ENCODE measurements at places on chromosomes 1 and 21.

GRCh38 chr1:235077571-235078479 lies 50.8 kb downstream of the TOMM20 start:
- no peak for DNase-seq

- DNase-seq: no peak
These were observed 39.2 kb downstream of the ABCA4 start for GRCh38 chr1:94081566-94082344.

GRCh38 chr1:55362558-55362957 lies 147.4 kb upstream of the USP24 start:
- DNase-seq: no peak

DNA sequence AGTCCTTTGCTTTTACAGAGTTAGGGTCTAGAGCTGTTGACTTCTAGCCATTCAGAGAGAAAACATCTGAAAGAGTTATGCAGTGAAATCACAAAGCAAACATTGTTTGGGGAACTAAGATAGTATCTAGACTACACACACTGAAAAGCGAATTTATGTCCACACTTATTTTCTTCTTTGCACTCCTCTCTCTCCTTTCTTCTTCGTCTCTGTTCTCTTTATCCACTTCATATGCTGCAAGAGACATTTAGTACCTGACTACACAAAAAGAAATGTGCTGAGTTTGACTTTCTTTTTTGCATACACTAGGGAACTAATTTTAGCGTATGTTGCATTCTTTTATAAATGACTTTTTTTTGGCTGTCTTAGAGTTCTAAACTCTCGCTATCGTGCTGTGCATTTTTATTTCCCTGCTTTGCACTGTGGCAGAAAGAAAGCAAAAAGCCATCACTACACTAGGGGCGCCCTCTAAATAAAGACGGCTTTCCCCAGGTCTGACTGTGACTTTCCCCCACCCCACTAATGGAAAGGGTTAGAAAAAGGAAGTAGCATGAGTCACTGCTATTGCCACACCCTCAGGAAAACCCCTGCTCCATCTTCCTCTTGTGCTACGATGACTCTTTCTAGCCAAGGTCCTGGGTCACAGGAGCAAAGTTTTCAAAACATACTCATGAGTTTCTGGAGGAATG lies 65.7 kb downstream of the MAP3K7CL start:
- DNase-seq: no peak

GRCh38 chr21:45768011-45768739 lies 124.7 kb downstream of the PCBP3 start:
- no peak for DNase-seq

DNA sequence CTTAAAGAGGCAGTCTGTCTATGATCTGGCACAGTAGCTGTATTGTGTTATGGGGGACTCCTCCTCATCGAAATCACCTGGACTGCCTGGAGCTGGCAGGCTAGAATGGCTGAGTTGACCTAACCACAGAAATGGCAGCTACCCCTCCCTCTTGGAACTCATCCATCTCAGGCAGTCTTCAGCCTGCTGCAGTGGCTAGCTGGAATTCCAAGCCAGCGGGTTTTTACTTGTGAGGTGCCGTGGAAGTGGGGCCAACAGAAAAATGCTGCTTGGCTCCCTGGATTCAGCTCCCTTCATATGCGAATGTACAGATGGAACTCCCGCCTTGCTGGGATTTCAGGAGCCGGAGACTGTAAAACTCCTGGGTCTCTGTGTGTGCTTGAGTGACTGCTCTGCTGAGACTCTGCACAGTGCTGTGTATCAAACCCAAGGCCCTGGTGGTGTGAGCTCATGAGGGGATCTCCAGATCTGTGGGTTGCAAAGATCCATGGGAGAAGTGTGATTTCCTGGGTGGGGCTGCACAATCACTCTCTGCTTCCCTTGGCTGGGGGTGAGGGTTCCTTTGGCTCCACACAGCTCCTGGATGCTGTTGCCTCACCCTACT lies 316.9 kb downstream of the CTH start:
- DNase-seq: no peak

DNA sequence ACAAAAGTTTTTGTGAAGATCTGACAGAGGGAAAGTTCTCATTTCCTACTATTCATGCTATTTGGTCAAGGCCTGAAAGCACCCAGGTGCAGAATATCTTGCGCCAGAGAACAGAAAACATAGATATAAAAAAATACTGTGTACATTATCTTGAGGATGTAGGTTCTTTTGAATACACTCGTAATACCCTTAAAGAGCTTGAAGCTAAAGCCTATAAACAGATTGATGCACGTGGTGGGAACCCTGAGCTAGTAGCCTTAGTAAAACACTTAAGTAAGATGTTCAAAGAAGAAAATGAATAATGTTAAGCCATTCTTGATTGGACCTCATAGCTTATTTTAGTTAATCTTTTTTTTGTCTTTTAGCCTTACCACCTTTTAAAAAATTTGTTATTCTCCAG lies 14.1 kb downstream of the GGPS1 start:
- no peak for DNase-seq

DNA sequence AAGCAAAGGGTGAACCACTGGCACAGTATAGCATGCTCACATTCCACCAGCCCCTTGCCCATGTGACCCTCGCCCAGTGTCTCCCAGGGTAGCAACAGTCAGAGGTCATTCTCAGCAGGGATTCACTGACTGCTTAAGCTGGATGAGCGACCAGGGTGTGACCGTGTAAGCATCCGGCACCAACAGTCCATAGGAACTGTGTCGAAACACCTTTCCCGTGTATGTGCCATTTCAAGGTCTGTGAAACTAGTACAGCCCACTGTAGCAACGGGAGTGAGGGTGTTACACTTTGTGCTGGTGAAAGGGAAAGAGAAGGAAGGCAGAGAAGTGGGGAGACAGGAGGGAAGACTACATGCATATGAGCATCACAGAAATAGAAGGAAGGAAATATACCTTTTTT lies 10.8 kb downstream of the PIK3C2B start:
- no peak for DNase-seq

GRCh38 chr1:154712166-154712810 lies 104.3 kb upstream of the ADAR start:
- no peak for DNase-seq

GRCh38 chr21:37905291-37905690 lies 11.0 kb downstream of the KCNJ6 start:
- DNase-seq: no peak

DNA sequence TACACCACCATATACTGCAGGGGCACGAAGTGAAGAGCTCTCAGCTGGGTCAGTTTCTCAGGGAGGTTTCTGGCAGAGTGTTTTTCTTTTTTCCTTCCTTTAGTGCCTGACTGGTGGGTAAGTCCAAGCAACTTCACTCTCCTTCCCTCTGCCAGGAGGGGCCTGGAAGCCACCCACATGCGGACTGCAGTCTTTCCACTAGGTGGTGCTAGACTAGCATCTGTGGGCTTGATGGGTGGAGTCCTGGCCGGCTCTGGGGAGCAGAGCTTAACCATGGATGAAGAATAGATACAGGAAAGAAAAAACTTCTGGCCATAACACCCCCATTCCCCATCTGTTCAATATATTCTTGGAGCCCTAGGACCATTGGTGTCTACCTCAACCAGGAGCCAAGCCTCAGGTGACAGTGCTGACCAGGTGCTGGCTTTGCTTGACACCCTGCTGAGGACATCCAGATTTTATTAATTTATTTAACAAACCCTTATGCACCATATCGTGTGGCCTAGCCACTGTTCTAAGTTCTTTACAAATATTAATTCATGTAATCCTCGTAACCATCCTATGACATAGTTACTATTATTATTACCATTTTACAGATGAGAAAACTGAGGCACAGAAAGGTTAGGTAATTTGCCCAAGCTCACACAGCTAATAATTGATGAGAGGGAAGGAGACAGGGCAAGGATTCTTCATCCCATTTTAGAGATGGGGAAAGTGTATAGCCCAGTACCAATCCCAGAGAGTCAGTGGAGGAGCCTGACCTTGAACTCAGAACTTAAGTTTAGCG lies 126.7 kb upstream of the CSF3R start:
- DNase-seq: no peak

DNA sequence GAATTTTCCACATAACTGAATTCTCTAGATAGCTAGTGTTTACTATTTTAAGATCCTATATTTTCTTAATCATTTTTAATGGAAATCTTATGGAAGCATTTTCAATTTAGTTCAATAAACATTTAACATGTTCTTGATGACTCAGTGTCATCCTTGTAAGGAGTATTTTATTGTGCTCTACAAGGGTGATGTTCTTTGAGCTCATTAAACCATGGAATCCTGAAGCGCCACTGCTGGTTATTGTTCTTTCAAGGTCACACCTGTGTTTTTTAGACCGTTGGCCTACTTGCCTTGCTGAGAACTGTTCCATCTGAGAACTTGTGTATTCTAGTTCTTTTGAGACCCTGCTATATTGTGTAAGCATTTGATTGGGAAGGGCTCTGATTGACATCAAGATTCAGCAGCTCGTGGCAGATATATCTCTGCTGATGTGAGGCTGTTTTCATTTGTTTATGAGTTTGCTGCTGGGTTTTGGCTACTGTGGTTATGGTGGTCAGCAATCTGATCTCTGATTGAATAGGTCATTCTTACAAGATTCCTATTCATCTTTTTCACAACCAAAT lies 132.0 kb downstream of the GIPC2 start:
- no peak for DNase-seq

- DNase-seq: no peak
These were observed 144.7 kb upstream of the SPATA6 start for GRCh38 chr1:48616710-48617109.

DNA sequence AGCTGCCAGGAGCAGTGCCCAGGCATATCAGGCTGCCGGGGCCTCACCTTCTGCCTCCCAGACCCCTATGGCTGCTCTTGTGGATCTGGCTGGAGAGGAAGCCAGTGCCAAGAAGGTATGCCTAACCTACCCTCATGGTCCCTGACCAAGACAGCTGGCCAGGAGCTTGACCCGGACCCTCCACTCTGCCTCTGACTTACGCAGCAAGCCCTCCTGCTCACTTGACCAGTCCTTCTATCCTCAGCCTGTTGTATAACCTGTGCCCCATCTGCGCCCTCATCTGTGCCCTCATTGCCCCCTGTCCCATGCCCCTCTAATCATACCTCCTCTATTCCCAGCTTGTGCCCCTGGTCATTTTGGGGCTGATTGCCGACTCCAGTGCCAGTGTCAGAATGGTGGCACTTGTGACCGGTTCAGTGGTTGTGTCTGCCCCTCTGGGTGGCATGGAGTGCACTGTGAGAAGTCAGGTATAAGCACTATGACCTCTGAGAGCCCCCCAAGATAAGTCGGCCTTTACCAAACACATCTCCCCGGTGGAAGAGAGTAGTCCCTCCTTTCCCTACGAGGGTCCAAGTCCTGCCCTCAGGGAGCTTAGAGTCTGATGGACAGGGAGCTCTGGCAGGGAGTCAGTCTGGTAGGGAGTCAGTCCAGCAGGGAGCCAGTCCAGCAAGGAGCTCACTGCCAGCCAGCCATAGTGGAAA lies 6.8 kb downstream of the TIE1 start:
- no peak for DNase-seq

GRCh38 chr21:44459712-44460440 lies 4.6 kb downstream of the LRRC3 start:
- no peak for DNase-seq

DNA sequence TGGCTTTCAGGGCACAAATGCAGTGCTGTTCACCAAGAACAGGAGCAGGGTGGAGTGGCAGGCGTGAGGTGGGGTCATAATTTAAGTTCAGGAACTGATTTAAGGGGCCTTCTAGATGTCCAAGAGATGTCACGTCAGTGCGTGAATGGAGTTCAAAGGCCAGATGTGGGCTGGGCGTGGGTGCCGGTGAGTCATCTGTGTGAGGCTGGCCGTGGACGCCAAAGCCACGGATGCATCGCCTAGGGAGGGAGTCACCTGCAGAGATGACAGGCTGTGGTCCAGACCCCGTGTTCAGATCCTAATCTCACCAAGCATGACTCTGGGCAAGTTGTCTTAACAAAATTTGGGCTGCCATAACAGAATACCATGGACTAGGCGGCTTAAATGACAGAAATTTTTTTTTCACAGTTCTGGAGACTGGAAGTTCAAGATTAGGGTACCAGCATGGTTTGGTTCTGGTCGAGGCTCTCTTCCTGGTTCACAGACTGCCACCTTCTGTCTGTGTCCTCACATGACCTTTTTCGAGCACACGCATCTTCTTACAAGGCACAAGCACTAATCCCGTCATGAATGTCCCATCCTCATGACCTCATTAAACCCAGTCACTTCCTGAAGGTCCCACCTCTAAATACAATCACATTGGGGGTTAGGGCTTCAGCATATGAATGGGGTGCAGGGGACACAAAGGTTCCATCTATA lies 109.6 kb downstream of the PRDM2 start:
- no peak for DNase-seq

- no peak for DNase-seq
These were observed 651.6 kb upstream of the ADGRL4 start for GRCh38 chr1:79657951-79658658.

DNA sequence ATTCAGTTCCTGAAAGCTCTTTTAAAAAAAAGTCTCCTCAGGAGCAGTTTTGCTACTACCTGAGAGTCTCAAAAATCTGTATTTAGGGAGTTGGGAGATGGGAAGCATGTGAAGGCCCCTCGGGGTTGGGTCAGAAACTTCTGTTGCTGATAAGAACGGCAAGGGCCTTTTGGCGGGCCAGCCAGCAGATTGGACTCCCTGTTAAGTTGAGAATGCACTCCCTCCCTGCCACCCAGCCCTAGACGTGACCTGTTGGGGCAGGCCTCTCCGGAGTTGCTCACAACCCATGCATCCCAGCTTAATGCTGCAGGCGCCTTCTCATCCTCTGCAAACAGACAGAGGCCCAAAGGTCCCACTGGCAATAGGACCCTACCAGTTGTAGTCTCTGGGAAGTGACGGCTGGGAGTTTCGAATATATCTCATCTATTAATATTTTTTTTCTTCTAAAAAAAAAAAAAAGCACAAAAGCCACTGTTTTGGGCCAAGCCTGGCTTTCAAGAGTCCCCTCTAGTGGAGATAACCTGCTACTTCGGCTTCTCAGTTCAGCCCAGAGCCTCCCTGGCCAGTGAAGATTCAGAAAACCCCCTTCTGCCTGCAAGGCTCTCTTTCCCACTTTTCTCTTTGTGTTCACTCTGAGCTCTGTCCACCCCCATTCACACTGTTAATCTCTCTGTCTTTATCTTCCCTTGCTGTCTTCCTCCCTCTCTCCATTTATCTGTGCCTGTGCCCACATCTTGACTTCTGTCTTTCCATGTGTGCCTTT lies 5.3 kb downstream of the PLXNA2 start:
- DNase-seq: no peak

GRCh38 chr1:231070758-231071444 lies 30.8 kb upstream of the FAM89A start:
- DNase-seq: no peak
